ENCODE measurements at places on chromosomes 5 and 9.

GRCh38 chr9:118784033-118784432, 585.2 kb downstream of the BRINP1 start:
- no peak for DNase-seq

GRCh38 chr5:75062925-75063531, 10.7 kb upstream of the GCNT4 start:
- no peak for DNase-seq

- no peak for DNase-seq
Measured at GRCh38 chr9:69760278-69760610, 433 bp upstream of the PTAR1 start.

GRCh38 chr9:135835131-135835530, 72.2 kb downstream of the CAMSAP1 start:
- no peak for DNase-seq

DNA sequence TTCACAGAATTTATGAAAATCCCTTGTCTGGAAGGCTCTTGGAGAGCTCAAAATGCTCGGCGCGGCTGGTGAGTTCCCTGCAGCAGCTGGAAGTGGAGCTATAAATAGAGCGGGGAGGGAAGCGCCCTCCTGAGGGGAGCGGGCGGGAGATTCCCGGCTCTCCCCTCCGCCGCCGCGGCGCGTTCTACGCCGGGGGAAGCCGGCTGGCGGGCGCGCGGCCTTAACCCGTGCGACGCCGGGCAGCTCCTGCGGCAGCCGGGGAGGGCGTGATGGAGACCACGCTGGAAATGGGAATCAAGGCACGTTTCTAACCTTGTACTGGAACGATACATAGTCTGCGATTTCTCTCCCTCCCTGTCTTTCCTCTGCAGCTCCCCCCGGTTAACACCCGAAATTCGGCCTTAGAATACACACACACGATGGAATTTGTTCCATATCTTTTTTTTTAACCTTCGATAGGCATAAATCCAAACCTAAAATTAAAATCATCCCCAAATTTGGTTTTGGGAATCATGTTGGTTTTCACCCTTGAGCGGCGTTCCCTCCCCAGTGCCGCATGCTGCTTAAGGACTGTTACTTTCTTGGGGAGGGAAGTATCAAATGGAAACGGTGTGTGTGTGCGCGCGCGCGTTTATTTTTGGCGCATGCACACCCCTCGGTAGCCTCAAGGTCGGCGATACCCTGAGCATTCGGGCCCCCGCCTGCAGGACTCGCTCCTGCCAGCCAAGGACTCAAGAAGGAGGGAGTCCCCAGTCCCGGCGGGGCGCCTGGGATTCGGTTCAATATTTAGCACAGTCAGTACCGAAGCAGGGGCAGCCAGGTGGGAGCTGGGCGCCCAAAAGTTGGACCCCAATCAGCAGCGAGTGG, 306.3 kb upstream of the KCNN2 start:
- DNase-seq, result no peak

GRCh38 chr5:42689391-42689790, 67.2 kb upstream of the CCDC152 start:
- peak; percentile 20 for DNase-seq

DNA sequence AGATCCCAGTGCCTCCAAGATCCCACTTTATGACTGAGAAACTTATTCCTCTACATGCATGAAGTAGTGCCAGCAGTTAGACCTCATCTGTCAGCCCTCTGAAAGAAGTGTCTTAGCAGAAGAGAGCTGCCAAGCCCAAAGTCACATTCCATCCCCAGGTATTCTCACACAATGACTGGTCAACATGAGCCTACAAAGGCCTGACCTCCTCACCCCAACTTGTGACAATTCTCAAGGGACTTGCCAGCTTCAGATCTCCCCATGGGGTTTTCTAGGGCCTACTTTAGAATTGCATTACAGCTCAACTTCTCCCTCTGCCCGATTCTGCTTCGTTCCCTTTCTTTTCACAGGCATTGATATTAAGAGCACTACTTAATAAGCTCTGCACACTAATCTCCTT, 393.8 kb upstream of the SLC30A5 start:
- no peak for DNase-seq

DNA sequence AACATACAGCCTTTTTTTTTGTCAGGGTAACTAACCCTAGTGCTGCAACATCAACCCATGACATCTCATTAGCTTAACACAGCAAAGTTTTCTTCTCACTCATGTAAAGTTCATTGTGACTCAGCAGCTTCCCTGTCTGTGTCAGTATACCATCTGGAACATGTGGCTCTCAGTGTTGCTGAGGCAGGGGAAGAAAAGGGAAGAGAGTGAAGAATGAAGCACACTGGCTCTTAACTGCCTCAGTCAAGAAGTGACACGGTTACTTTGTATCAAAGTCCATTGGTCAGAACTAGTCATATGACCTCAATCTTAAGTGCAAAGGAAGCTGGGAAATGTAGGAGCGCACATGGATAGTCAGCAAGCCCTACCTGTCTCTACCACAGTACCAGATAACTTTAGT, 185.0 kb upstream of the ELL2 start:
- DNase-seq, result peak; percentile 41

DNA sequence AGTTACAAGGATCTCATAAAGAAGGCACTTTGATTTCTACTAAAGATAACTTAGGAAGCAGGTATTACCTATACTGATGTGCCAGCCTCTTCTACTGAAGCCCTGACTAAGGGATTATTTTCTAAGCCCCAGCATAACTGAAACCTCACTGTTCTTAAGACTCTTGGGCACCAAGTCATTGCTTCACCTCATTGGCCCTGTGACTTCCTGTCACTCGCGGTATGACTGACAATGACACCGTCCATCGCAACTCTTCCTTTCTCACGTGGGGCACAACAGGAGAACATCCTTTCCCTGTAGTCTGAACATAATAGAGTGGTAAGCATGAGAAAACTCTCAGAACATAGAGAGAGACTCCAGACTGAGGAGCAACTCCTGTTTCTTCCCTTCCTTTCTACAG, 6.4 kb downstream of the OR2V2 start:
- DNase-seq, result no peak

GRCh38 chr5:110346893-110347358, 379.5 kb downstream of the TMEM232 start:
- DNase-seq, result no peak

DNA sequence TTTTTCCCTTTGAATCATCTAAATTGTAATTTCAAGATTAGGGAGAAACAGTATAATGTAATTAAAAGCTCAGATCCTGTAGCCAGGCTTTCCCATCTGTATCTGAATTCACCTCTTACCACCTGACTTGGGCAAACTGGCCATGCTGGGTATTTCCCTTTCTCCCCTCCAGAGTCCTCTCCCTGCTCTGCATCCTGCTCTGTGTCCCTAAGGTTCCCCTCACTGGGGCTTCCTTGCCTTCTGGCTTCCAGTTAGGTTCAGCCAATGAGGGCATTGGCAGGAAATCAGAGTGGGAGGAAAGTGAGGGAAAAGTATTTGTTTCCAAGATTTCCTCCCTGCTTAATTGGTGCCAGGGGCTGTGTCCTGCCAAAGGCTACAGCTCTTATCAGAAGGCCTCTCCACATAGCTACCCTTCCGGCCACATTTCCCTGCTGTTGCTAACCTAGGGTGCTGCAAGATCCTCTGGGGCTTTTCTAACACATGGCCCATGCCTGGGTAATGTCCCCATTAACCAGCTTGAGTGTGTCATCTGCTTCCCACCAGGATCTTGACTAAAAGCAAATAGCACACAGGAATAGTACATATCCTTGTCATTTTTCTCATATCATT, 51.0 kb upstream of the MPDZ start:
- no peak for DNase-seq

- DNase-seq, result no peak
Measured at GRCh38 chr5:107269256-107269655, 401.5 kb downstream of the EFNA5 start.

DNA sequence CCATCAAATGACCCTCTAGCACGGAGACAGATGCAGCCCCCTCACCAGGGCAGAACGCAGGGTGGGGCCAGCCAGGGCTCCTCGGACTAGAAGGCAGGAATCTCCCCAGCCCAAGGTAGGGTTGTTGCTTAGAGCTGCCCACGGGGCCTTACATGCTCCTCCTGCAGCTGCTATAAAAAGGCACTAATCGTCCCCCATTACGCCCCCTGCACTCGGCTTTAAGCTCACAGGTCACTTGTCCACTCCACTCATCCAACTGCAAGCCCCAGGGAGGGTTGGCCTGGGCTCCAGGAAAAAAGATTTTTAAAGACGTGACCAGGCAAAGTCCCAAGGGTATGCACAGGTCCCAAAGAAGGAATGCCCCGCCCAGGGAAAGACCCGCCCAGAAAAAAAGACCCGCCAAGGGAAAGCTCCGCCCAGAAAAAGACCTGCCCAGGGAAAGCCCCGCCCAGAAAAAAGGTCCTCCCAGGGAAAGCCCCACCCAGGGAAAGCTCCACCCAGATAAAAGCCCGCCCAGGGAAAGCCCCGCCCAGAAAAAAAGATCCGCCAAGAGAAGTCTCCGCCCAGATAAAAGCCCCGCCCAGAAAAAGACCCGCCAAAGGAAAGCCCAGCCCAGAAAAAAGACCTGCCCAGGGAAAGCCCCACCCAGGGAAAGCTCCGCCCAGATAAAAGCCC, 11.1 kb downstream of the GRIN1 start:
- DNase-seq, result no peak

- DNase-seq, result no peak
Measured at GRCh38 chr5:181127907-181128626, 2.9 kb downstream of the OR2V1 start.

- DNase-seq, result no peak
Measured at GRCh38 chr5:133367984-133368383, 244.4 kb downstream of the FSTL4 start.

GRCh38 chr5:175264406-175264805, 179.6 kb downstream of the DRD1 start:
- DNase-seq, result no peak

DNA sequence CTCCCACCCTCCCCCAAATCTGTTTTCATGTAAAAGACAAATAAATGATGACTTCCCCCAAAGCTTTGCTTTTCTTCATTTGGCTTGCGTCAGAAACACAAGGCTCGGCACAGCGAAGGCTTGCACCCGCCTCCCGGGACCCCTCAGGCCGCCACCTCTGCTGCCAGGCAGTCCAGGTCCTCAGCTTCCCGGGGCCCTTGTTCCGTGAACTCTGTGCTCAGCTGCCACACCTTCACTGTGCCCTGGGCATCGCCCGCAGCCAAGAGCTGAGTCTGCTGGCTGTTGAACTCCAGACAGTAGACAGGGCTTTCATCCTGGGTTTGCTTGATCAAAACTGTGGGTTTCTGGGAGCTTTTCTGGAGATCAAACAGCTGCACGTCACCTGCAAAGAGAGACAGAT, 23.0 kb downstream of the DYNC2I2 start:
- no peak for DNase-seq

DNA sequence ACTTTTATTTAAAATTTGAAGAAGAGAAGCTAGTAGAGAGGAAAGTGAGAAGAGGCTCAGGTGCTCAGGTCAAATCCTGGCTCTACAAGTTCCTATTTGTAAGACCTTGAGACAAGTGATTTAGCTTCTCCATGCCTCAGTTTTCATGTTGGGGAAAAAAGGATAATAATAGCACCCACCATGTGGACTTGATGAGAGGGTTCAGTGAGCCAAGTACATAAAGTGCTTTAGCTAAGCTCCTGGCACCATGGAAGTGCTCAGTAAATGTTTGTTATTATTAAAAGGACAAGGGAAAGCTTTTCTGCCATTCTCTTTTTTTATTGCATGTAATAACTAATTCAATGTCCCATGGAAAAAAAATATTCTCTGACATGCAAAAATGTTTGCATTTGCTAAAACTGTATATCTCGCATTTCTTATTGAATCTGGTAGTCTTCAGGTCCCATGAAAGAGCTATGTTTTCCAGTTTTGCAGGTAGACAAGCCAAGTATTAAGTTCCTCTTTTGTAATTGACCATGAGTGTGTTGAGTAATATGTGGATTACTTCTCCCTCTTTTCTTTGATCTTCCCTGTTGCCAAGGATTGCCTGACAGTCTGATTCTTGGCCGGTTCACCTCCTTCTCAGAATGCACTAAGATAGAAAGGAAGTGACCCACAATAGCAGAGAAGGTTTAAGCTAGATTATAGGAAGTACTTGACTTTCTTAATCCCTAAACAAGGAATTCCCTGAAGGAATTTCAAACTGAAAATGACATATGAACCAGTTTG, 45.6 kb upstream of the TRIM32 start:
- DNase-seq, result peak; percentile 38

DNA sequence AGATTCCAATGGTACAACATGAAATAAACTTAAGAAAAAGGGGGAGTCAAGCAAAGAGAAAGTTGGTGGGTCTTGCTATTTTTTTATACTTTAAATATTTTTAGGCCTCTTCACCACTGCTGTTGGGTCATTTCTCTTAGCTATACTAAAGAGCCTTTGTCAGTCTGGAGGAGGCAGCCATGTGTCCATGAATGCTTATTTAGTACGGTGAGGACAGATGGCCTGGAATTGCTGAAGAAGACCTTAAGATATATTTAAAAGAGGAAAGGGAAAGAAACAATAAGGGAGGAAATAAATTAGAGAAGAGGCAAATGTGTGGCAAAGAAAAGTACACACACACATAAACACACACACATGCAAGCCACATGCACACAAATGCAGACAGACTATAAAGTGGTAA, 560.5 kb upstream of the MEF2C start:
- DNase-seq, result no peak

GRCh38 chr9:116394894-116395698, 241.5 kb downstream of the PAPPA start:
- DNase-seq, result no peak

GRCh38 chr9:75914002-75914401, 23.5 kb downstream of the PCSK5 start:
- no peak for DNase-seq

DNA sequence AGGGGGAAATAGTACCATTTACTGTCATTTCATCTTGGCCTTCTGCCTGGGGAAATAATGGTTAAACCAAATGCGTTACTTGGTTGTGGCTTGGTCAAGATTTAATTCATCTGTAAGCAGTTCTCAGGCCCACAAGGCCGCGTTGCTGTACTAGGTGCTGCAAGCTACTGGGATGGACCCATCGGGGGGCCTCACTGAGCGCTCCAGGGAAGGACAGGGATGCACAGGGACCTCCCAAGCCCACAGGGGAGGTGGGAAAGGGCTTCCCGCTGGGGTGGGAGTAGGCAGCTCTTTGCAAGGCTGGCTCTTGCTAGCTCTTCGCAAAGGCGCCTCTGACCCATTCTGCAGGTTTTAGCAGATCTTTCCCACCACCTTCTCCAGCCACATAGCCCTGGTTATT, 8.0 kb downstream of the GFPT2 start:
- no peak for DNase-seq

- DNase-seq, result no peak
Measured at GRCh38 chr5:55520117-55520839, 14.5 kb downstream of the PLPP1 start.

DNA sequence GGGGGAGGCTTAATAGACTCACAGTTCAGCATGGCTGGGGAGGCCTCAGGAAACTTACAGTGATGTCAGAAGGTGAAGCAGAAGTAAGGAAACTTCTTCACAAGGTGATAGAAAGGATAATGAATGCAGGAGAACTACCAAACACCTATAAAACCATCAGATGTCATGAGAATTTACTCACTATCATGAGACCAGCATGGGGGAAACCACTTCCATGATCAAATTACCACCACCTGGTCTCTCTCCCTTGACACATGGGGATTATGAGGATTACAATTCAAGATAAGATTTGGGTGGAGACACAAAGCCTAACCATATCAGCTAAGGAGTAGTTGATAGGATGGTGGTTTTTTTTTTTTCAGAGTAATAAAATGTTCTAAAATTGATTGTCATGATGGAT, 201.8 kb downstream of the CDH12 start:
- no peak for DNase-seq
